WTC11 (cell line): ENCODE measurements at places on chromosomes 5 and 9. TPM values are rescaled to one million over a fixed set of nuclear protein-coding genes. Genes with fewer than 3 reads are reported as not detected.
A peak's percentile ranks its signal among the peaks of the same experiment; 100 is the strongest.

GRCh38 chr5:75510836-75511434, 494 bp downstream of the CERT1 start:
- peak overlapping the region; percentile 60; the same call in 1 of the 2 replicates for H3K27ac ChIP-seq
- H3K4me3 ChIP-seq = peak overlapping the region; percentile 93
- H3K27me3 ChIP-seq = no peaks in the 10 kb centered on the region
- peaks cover under 1% of the 10 kb centered on the region; the same call in 1 of the 2 replicates for H3K36me3 ChIP-seq

- no peaks in the 10 kb centered on the region for H3K4me1 ChIP-seq
- no peak for DNase-seq
- no peak overlapping the region for H3K4me3 ChIP-seq
- H3K27me3 ChIP-seq = no peaks in the 10 kb centered on the region
- no peak overlapping the region for H3K27ac ChIP-seq
These were observed 499.9 kb downstream of the SEMA5A start for GRCh38 chr5:9045946-9046345.

DNA sequence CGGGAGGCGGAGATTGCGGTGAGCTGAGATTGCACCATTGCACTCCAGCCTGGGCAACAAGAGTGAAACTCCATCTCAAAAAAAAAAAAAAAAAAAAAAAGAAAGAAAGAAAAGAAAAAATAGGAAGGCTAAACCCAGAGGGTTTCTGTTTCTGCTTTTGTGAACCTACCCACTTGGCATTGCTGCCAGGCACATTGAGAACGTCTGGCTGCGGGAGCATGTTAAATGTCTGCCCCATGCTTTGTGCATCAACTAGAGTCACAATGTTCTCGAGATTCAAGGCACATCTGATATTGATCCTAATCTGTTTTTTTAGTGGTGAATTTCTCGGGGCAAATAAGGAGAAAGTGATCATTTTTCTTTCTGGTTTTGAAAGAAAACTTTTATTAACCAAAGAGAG, 2.8 kb downstream of the SLC25A25 start:
- peak overlapping the region; percentile 75; the same call in 1 of the 2 replicates for H3K27ac ChIP-seq
- no peak for DNase-seq
- no peak overlapping the region for H3K4me3 ChIP-seq
- peaks cover 36% of the 10 kb centered on the region for H3K4me1 ChIP-seq
- no peaks in the 10 kb centered on the region; the same call in 1 of the 2 replicates for H3K36me3 ChIP-seq

The SLC34A1 gene
- total RNA-seq = not detected in 3 replicates

GRCh38 chr5:56358703-56359681, 125.9 kb upstream of the ANKRD55 start:
- no peak overlapping the region for H3K4me3 ChIP-seq
- H3K27me3 ChIP-seq = no peaks in the 10 kb centered on the region; the same call in 1 of the 2 replicates
- no peak for DNase-seq

The SEMA4D gene
- 60.5 to 67.8 TPM (median 65.2 TPM) in 3 replicates for total RNA-seq

DNA sequence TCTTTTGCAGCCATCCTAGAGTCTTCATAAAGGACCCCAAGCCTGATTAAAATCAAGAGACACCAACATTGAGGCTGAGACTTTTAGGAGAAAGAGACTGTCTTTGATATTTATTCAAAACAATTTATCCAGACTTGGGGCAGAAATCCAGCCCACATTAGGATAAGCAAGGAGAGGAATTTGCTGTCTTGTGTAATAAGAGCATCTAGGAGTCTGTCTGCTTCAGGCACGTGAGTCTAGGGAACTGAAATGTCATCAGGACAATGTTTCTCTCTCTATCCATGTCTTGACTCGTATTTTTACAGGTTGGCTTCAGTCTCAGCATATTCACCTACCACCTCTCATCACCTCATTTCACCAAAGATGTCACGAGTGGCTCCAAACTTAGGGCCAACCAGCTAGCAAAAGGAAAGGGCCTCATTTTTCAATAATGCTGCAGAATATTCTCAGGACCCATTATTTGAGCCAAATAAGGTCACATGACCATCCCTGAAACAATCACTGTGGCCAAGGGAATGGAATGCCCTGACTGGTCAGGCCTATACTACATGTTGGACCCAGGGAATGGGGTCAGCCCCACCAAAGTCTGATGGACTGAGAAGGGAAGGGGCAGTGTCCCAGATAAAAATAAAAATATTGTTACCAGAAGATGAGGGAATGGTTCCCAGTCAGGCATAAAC, 70.3 kb upstream of the SAP30L start:
- H3K27me3 ChIP-seq = no peaks in the 10 kb centered on the region
- DNase-seq = no peak
- H3K36me3 ChIP-seq = peaks cover 2% of the 10 kb centered on the region
- no peak overlapping the region for H3K4me3 ChIP-seq
- H3K27ac ChIP-seq = no peak overlapping the region

DNA sequence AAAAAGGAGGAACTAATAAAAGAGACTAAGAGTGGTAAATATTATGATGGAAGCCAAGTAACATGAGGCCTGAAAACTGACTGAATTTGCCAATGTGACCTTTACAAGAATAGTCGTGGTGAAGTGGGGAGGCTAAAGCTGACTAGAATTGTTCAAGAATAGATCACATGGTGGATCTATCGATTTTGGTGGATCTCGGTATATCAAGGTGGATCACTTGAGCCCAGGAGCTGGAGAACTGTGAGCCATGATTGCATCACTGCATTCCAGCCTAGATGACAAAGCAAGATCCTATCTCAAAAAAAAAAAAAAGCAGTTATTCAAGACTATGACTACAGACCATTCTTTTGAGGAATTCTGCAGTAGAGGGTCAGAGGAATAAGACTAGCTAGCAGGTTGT, 15.1 kb downstream of the ERMP1 start:
- DNase-seq = no peak
- no peaks in the 10 kb centered on the region for H3K27me3 ChIP-seq
- no peak overlapping the region for H3K27ac ChIP-seq
- H3K4me3 ChIP-seq = no peak overlapping the region

DNA sequence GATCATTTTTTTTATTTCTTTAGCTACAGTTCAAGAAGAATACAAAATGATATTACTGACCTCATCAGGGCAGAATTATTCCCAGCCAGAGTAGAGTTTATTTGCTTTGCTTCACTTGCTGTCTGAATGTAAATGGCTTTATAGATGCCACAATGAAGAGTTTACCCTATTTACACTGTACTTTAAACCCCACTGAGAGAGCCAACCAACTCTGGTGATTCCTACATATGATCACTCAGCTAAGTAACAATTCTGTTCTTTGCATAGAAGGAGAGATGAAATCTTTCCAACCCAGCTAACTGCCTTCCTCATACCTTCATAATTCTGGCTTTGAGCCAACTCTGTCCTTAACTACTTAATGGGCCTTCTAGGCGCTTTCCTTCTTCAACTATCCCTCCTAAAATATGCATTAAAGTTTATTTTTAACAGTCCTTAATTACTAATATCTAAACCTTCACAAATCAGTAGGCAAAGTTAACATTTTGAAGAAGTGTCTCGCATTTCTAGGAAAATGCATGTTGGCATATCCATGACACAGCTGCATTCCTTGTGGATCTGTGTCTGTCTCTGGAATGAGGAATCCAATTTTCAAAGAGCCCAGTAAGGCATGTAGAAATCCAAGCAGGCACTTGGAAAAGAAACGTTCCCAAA, 284.8 kb upstream of the GRAMD2B start:
- DNase-seq = no peak
- H3K27ac ChIP-seq = no peak overlapping the region
- peaks cover 45% of the 10 kb centered on the region for H3K4me1 ChIP-seq
- no peaks in the 10 kb centered on the region; the same call in 1 of the 2 replicates for H3K36me3 ChIP-seq
- no peaks in the 10 kb centered on the region for H3K27me3 ChIP-seq

The NFIB gene
- total RNA-seq = 7.1 to 12.5 TPM (median 7.4 TPM) in 3 replicates

GRCh38 chr5:16827755-16828154, 108.3 kb downstream of the MYO10 start:
- DNase-seq = no peak
- no peak overlapping the region for H3K4me3 ChIP-seq
- no peaks in the 10 kb centered on the region for H3K4me1 ChIP-seq
- H3K36me3 ChIP-seq = no peaks in the 10 kb centered on the region

The CBY3 gene
- total RNA-seq = 0.25 to 0.37 TPM (median 0.25 TPM) in 3 replicates

GRCh38 chr5:17720071-17720470, 85.8 kb downstream of the TAF11L14 start:
- H3K4me3 ChIP-seq = no peak overlapping the region
- no peaks in the 10 kb centered on the region for H3K27me3 ChIP-seq
- H3K36me3 ChIP-seq = peaks cover 4% of the 10 kb centered on the region; the same call in 1 of the 2 replicates
- no peak overlapping the region for H3K27ac ChIP-seq
- H3K4me1 ChIP-seq = peaks cover 15% of the 10 kb centered on the region

The TPPP gene
- 1.8 to 2.1 TPM (median 1.8 TPM) in 3 replicates for total RNA-seq

GRCh38 chr5:35153375-35153932, 76.8 kb downstream of the PRLR start:
- no peak overlapping the region for H3K27ac ChIP-seq
- no peak overlapping the region for H3K4me3 ChIP-seq
- no peaks in the 10 kb centered on the region for H3K36me3 ChIP-seq
- H3K4me1 ChIP-seq = peaks cover 17% of the 10 kb centered on the region
- peaks cover 9% of the 10 kb centered on the region for H3K27me3 ChIP-seq

- peaks cover 16% of the 10 kb centered on the region for H3K4me1 ChIP-seq
- H3K4me3 ChIP-seq = no peak overlapping the region
- no peak overlapping the region for H3K27ac ChIP-seq
- DNase-seq = no peak
- no peaks in the 10 kb centered on the region for H3K27me3 ChIP-seq
These were observed 26.3 kb upstream of the CEP120 start for GRCh38 chr5:123449424-123449974.

DNA sequence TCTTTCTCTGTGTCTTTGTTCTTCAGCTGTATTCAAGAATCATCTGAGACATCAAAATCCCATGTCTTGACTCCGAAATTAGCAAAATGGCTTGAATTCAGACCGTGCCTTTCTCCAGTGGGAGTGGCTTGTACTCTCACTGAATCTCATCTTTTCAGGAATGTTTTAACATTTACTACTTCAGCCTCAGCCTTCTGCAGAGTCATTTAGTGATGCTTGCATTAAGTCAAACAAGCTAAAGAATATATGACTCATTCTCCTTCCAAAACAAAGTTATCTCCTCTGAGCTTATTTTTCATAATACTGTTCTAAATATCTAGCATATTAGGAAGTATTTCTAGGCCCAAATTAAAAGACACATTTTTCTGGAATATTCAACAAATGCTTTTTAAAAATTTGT, 205.3 kb downstream of the CDH10 start:
- H3K27me3 ChIP-seq = no peaks in the 10 kb centered on the region
- H3K36me3 ChIP-seq = no peaks in the 10 kb centered on the region
- no peaks in the 10 kb centered on the region for H3K4me1 ChIP-seq
- H3K27ac ChIP-seq = no peak overlapping the region
- DNase-seq = no peak

- 0 out of 2 replicates have a peak overlapping the region, but pooled peaks have one; percentile 5 for H3K4me3 ChIP-seq
- peaks cover 49% of the 10 kb centered on the region for H3K4me1 ChIP-seq
- peaks cover 82% of the 10 kb centered on the region for H3K27me3 ChIP-seq
- peaks cover 17% of the 10 kb centered on the region for H3K36me3 ChIP-seq
- peak overlapping the region; percentile 93 for H3K27ac ChIP-seq
These were observed 164.5 kb downstream of the ZNF608 start for GRCh38 chr5:124581738-124582560.

The SFXN1 gene
- total RNA-seq = 82.9 to 96.1 TPM (median 85.6 TPM) in 3 replicates

- DNase-seq = no peak
- no peaks in the 10 kb centered on the region for H3K4me1 ChIP-seq
- H3K27me3 ChIP-seq = no peaks in the 10 kb centered on the region
- H3K27ac ChIP-seq = no peak overlapping the region
- H3K4me3 ChIP-seq = no peak overlapping the region
- H3K36me3 ChIP-seq = no peaks in the 10 kb centered on the region
These were observed 141.7 kb downstream of the NXNL2 start for GRCh38 chr9:88676644-88677043.

The MLANA gene
- total RNA-seq = not detected in 3 replicates

DNA sequence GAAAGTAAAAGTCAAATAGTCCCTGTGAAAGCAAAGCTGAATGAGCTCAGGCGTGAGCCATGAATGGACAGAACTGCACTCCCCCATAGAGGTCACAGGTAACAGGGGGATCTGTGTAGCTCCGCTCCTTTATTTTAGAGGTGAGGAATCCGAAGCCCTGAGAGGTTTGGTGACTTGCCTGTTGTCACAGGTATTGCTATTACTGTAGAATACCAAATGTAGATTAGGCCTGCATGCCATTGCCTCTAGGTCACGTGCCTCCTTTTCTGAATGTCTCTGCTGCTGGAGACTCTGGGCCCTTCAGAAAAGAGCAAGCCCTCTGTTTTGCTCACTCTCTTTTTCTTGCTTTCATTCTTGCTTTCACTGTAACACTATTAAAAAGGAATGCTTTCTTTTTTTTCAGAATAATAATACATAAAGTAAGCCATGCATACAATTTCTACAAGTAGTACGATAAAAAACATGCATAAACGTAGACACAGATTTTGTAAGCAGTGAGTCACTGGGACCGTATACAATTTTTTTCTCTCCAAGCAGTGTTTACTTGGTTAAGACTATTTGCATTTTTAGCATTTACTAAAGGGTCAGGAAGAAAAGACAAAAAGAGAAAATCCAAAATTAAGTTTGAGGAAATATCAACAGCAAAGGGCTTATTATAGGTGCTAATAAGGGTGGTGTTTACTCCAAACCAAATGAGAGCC, 568.7 kb upstream of the ADAMTS16 start:
- H3K4me3 ChIP-seq = no peak overlapping the region
- peaks cover 19% of the 10 kb centered on the region for H3K4me1 ChIP-seq
- H3K36me3 ChIP-seq = peaks cover 18% of the 10 kb centered on the region
- no peaks in the 10 kb centered on the region for H3K27me3 ChIP-seq
- peak overlapping the region; percentile 60 for H3K27ac ChIP-seq

GRCh38 chr9:80382211-80382891, 810.6 kb downstream of the TLE4 start:
- H3K4me3 ChIP-seq = no peak overlapping the region
- no peaks in the 10 kb centered on the region for H3K27me3 ChIP-seq
- peaks cover 26% of the 10 kb centered on the region for H3K4me1 ChIP-seq
- no peaks in the 10 kb centered on the region for H3K36me3 ChIP-seq
- no peak for DNase-seq

The SLC36A2 gene
- not detected in 3 replicates for total RNA-seq

The TERT gene
- 40.4 to 42.9 TPM (median 40.5 TPM) in 3 replicates for total RNA-seq

DNA sequence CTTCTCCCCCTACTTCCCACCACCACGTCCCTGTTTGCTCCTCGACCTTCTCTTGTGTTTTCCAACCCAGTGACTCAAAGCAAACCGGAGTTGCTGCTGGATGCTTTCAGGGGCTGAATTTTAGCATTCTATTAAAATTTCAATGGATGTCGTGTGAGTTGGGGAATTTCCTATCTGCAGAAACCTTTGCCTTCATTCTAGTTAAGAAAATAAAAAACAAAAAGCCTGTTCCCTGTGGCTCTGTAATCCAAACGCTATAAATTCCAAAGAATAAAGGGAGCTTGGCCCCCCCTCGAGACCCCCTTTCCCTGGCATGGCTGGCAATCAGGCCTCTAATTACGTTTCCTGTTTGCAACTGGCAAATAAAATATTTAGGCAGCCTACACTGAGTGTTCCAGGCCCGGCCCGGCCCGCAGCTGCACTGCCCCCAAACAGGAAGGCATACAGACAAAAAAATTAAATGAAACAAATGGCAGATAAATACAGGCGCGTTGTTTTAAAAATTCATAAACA, 139.4 kb upstream of the PPP1R26 start:
- H3K4me3 ChIP-seq = peak overlapping the region; percentile 12; the same call in 1 of the 2 replicates
- no peaks in the 10 kb centered on the region for H3K36me3 ChIP-seq
- DNase-seq = peak; percentile 33
- peak overlapping the region; percentile 98 for H3K27ac ChIP-seq
- H3K4me1 ChIP-seq = peaks cover 46% of the 10 kb centered on the region

The PALM2AKAP2 gene
- total RNA-seq = 7.0 to 7.3 TPM (median 7.2 TPM) in 3 replicates

GRCh38 chr5:121503111-121503840, 348.4 kb upstream of the FTMT start:
- H3K27me3 ChIP-seq = no peaks in the 10 kb centered on the region
- DNase-seq = peak; percentile 55
- no peak overlapping the region for H3K4me3 ChIP-seq
- peaks cover 24% of the 10 kb centered on the region for H3K4me1 ChIP-seq
